ENCODE measurements at places on chromosomes 7 and 10.

GRCh38 chr10:6233725-6234277 lies 31.1 kb downstream of the PFKFB3 start:
- DNase-seq, result no peak

DNA sequence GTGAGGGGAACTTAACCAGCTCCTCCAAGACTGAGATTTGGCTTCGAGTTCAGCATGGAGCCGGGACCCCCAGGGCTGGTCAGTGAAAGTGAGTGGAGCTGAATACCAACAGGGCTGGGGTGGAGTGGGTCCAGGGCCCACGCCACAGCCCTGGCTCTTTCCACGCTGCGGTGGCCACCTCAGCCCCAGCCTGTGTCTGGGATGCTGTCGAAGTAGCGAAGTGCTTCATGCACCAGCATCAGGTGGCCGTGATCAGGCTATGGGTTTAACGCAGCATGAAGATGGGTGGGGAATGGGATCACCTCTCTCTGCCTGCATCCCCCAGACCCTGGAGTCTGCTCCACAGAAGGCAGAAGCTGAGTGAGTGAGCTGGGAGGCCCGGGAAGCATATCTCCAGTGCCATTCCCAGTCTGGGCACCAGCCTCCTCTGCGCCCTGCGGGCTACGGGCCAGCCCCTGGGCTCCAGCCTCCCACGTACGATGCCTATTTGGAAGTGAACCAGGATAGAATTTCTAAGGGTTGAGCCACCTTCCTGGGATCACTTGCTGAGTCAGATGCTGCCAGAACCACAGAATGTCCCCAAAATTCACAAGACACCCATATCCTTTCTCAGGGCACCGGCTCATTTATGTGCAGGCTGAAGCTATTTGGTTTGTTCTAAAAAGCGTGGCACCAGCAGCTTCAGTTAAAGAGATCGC lies 131.1 kb upstream of the CHST15 start:
- DNase-seq, result no peak

DNA sequence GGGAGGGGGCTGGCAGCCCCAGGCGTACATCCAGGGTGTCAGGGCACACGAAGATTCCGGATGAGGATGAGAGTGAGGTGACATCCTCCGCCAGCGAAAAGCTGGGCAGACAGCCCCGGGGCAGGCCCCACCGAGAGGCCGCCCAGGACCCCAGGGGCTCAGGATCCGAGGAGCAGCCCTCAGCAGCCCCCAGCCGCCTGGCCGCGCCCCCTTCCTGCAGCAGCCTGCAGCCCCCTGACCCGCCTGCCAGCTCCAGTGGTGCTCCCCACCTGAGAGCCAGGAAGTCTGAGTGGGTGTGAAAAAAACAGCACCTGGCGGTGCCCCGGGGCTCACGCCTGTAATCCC lies 3.2 kb downstream of the GJD4 start:
- DNase-seq, result no peak

- no peak for DNase-seq
Measured at GRCh38 chr10:10432296-10433035, 585.2 kb upstream of the CELF2 start.

DNA sequence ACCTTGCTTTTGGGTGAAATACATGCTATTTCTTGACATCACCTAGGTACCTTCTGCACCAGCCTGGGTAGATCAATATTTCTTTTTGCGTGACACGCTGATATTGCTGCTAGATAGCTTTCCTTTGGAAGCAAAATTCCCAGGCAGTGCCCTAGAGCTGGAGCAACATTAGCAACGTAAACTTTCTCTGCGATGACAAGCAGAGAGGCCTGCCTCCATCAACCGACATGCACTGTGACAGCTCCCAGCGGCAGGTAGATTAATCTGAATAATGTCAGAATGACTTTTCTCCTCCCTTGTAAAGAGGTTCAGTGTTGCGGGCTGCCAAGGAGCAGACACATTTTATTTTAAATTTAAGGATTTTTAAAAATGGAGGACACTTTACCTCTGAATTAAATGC lies 307.4 kb downstream of the GALNT17 start:
- DNase-seq, result no peak

DNA sequence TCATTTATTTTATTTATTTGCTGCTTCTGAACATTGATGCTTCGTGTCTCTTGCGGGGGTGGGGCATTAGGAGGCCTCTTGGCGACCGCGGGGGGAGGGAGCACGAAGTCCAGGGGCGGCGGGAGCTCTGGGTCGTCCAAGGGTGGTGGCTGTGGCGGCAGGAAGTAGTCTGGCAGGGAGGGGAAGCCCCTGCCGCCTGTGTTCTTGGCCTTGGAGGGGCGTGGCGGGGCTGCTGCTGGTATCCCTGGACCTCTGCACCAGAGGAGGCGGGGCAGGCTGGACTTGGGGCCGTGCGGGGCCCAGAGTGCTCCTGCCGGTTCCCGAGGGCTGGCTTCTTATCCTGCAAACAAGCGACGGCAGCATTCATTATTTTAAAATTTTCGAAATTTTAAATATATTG lies 70.5 kb upstream of the ABI1 start:
- DNase-seq, result no peak

Measured in NCI-H187 treated with DMSO at 0.1 percent for 48 hours (cell line).